ENCODE measurements at places on chromosomes 2 and 18.

GRCh38 chr2:3302751-3303582, 74.7 kb downstream of the EIPR1 start:
- DNase-seq: no peak

DNA sequence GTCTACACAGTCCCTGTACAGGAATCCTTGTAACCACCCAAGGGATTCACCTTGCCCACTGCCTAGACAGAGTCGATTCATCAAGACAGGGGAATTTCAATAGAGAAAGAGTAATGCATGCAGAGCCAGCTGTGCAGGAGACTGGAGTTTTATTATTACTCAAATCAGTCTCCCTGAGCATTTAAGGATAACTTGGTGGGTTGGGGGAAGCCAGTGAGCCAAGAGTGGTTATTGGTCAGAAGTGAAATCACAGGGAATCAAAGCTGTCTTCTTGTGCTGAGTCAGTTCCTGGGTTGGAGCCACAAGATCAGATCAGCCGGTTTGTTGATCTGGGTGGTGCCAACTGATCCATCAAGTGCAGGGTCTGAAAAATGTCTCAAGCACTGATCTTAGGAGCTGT, 17.8 kb upstream of the FAM98A start:
- no peak for DNase-seq

- DNase-seq: no peak
Observed at GRCh38 chr2:189267491-189267890, 87.9 kb upstream of the COL5A2 start.

DNA sequence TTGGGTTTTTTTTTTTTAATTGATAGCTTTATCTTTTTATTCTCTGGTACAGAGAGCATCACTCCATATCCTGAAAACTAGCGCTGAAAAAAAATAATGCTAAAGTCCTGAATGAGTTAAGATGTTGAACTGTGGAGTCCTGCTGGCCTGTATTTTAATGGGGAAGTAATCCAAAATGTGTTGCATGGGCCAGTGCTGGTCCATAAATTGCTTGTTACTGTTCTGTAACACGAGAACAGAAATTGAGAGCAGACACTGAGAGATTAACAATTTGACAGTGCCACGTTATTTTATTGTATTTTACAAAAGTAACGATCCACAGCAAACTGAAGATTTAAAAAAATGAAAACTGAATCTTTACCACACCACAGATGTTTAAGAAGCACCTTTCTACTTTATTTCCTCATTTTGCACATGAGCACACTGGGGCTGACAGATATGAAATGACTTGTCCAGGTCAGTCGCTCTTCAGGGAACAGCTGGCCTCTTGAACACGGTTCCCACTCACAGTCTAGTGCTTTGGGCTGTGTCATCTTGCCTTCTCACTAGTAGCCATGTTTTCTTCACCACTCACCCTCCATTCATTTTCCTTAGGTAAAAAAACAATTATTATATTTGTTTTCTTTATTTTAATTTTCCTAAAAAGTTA, 35.3 kb downstream of the ZCCHC2 start:
- DNase-seq: no peak

DNA sequence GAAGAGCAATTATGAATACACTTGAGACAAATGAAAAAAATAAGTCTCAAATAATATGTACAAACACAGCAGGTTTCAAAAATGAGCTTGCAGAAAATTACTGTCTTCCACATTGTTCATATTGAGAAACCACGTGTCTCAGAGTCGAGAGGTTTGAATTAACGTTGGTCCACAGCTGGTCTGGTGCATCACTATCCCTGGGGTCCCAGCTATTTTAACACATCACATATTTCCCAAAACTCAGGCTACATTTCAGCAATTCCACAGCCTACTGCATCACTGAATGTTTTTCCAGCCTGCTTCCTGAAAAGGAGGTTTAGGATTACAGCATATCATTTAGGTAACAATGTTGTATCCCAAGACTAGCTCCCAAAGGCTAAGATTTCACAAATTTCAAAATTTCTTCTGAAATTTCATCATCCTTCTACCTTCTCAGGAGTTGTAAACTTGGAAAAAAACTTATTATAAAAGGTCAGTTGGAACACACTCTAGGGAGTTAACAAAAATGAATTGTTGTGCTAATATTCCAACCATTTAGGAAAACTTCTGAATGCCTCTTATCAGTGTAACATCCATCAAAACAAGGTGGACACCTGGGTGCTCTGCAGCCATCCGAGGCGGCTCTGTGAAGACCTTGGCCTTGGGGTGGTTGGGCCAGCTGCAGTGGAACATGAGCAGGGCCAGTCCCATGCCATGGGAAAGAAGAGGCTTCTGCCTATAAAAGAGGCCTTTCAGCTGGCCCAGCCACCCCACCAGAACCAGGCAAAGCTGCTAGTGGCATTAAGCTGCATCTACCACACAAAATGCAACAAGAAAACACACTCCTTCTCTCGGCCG, 198.1 kb upstream of the RBBP8 start:
- DNase-seq: no peak

DNA sequence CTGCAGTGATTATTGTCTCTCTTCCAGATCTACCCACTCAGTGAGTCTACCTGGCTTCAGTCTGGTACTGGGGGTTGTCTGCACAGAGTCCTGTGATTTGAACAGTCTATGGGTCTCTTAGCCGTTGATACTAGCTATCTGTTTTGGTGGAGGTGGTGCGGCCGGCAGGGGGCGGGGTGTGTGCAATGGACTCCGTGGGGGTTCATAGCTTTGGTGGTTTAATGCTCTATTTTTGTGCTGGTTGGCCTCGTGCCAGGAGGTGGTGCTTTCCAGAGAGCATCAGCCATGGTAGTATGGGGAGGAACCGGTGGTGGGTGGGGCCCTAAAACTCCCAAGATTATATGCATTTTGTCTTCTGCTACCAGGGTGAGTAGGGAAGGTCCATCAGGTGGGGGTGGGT, 1120.1 kb upstream of the FAM98A start:
- DNase-seq: no peak

DNA sequence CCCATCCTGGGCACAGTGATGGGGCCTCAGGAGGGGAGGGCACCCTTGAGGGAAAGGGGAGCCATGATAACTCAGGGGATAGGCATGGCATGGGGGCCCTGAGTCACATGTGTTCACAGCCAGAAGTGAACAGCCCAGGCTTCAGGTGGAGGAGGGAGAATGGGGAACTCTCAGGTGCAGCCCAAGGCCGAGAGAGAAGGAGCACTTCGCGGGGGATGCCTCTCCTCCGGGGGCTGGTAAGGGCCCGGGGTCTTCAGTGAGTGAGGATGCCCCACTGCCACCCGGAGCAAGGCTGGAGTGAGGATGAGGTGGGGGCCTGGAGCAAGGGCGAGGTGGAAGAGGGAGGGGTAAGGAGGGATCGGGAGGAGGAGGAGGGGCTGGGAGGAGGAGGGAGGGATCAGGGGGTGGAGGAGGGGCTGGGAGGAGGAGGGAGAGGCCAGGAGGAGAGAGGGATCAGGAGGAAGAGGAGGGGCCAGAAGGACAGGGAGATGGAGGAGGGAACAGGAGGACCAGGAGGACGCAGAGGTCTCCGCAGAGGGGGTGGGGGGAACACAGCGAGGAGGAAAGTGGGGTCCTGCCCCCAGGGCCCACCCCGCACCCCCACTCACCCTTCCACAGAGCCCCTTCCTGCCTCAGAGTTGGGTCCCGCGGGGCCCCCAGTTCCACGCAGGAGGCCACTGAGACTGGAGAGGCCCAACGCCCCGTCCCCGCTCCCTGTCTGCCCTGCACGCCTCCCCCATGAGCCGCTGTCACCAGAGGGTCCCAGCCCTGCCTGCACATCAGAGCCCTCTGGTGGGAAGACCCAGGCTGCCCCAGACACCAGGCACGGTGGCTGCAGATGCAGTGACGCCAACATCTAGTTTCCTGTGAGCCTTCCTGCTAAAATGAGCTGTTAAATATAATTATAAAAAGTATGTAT, 42.8 kb downstream of the RAMP1 start:
- DNase-seq: no peak

DNA sequence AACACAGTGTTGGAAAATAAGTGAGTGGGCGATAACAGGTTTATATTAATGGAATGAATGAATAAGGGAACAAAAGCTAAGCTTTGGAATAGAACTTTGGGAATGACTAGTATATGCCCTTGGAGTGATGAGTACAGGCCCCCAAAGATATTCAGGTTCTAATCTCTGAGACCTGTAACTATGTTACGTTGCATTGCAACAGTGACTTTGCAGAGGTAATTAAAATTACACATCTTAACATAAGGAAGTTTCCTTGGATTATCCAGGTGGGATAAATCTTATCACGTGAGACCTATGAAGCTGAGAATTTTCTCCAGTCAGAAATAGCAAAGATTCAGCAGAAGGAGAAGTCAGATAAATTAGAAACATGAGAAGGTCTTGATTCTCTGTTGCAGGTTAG, 661.5 kb upstream of the LINC00305 start:
- no peak for DNase-seq

GRCh38 chr18:43620936-43621335, 343.6 kb upstream of the SYT4 start:
- DNase-seq: no peak

DNA sequence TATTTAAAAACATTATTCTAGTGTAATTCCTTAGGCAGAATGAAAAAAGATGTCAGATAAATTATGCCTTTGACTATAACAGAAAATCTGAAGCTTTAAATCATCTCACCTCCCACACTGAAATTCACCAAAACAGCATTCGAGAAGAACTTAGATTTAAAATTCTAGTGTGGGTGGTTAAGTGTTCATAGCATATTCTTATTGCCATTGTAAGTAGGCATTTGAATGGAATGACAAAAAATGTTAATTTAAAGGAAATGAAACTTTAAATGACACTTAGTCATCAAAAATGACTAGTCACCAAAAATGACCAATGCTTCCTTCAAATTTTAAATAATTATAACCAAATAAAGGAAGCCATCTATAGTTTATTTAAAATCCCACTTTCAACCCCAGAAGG, 7.0 kb upstream of the ZNF407 start:
- DNase-seq: no peak

GRCh38 chr2:240972636-240973521, 25.5 kb upstream of the SNED1 start:
- DNase-seq: no peak

GRCh38 chr18:55096263-55096951, 137.1 kb upstream of the CCDC68 start:
- no peak for DNase-seq

- DNase-seq: peak; percentile 48
Observed at GRCh38 chr2:176096986-176097819, 2.4 kb upstream of the HOXD12 start.

GRCh38 chr2:176157499-176158185, 535 bp downstream of the HOXD3 start:
- no peak for DNase-seq

DNA sequence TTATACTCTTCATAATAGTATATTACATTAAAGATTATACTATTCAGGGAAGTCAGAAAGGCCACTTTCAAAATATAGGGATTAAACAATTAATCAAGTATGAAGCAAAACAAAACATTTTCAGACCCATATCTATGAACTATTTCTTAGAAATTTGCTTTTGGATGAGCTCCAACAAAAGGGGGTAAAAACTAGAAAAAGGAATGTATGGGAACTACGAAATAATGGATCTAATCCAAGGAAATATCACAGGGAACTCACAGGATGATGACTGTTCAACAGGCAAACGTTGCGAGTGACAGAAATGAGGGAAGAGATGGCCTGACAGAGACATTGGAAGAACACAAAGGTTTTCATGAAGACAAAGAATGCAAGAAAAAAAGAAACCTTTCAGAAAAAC, 27.9 kb downstream of the G6PC2 start:
- no peak for DNase-seq

GRCh38 chr2:53315149-53315548, 452.5 kb upstream of the CHAC2 start:
- no peak for DNase-seq

GRCh38 chr2:12008425-12009061, 262.1 kb downstream of the LPIN1 start:
- DNase-seq: no peak

DNA sequence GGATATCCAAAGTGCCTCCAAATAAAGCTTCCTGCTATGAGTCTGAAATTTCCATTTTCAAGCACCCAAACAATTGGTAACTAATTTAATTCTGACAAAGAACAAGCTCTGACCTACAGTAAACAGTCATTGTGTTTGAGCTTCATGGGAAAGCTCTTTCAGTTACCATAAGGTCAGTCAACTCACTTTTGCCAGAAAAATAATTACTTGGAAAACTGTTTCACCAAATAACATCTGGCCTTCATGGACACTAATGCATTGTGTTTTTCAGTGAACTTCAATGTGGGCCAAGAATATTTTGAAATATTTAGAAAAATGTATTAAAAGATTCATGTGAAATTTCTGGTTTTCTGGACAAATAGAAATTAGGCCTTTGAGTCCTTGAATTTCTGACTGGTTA, 369.9 kb downstream of the GALR1 start:
- DNase-seq: no peak

- DNase-seq: no peak
Observed at GRCh38 chr2:109105113-109105512, 23.9 kb upstream of the SH3RF3 start.

- DNase-seq: no peak
Observed at GRCh38 chr2:6887751-6888192, 10.2 kb downstream of the RSAD2 start.

GRCh38 chr2:121245120-121245820, 39.7 kb downstream of the TFCP2L1 start:
- DNase-seq: no peak

DNA sequence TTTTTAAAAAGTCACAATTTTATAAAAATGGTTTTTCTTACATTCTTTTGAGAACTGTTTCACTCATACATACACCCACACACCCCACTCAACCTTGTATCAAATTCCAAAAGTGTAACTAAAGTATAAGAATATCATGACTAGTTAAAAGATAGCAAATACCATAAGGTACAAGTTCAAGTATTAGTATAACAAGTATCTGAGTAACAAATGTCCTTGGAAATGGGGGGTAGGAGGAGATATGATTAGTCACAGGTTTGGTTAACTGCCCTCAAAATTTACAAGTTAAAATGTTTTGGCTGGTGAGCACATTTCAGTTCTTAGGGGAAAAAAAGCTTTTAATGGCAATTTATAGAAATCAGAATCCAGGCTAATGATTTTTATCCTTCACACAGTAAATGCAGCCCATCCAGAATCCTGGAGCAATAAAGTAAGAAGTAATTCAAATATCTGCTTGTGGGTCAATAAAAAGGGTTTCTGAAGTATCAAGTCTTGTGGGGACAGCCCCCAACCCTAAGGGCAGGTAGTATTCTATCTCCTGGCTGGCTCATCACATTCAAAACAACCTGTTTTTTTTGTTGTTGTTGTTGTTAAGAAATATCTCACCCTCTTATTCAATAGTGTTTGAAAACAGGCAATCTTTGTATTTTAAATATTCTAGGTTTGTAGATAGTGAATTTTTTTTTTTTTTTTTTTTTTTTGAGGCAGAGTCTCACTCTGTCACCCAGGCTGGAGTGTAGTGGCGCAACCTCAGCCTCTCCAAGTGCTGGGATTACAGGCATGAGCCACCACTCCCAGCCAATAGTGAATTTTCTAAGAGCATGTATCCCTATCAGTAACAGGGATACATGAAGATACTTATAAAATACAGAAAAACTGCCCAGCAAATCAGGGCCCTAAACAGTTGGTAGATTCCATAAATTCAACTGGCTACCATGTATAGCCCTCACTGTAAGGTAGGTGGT, 14.5 kb downstream of the IAH1 start:
- no peak for DNase-seq

Data from central memory CD4-positive, alpha-beta T cell (primary cell).